ENCODE measurements at places on chromosomes 3 and 15.
A peak's percentile ranks its signal among the peaks of the same experiment; 100 is the strongest.

DNA sequence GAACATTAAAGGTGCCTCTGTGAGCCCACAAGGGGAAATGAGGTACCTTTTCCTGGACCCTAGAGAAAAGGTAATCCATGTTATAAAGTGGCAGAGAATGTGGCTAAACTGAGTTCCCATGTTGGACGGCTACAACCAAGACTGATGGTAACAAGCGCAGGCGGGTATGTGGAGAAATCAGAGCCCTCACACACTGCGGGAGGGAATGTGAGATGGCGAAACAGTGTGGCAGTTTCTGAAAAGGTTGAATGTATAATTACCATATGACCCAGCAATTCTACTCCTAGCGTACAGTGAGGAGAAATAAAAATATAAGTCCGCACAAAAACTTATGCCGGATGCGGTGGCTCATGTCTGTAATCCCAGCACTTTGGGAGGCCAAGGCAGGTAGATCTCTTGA lies 24.1 kb upstream of the SHISA5 start:
- no peak for DNase-seq

DNA sequence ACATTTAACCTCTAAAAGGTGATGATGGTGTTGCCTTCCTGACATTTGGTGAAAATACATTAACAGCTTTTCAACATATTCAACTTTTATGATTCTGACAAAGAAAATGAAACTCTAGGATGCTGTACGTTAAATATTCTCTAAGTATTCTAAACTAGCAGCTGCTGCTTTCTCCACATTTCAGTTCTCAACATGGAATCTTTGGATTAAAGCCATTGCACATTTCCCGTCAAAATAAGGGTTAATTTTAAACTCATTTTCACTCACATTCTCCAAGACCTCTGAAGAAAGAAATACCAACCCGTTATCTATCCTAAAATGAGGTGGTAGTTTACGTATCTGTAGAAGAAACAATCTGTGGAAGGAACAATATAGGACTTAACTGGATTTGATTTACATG lies 655.7 kb upstream of the ARPP21 start:
- DNase-seq = no peak

- no peak for DNase-seq
Measured at GRCh38 chr3:171901615-171902312, 58.6 kb downstream of the TMEM212 start.

DNA sequence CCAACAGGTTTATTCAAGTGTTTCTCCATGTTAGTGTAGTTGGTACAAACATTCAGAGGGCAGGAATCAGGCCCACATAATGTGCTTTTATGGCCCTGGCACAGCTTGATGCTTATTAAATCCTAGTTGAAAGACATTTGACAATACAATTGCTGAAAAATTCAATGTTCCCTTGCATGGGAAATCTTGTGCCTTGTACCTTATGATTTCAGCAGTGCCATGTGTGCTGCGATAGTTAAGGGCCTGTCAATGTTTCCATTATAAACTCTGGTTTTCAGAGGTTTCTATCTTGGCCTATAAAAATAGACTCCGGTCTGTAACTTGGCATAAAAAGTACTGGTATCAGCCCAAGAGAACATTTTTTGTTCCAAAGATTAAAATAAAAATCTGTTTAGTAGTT lies 207.2 kb downstream of the TBC1D5 start:
- no peak for DNase-seq

DNA sequence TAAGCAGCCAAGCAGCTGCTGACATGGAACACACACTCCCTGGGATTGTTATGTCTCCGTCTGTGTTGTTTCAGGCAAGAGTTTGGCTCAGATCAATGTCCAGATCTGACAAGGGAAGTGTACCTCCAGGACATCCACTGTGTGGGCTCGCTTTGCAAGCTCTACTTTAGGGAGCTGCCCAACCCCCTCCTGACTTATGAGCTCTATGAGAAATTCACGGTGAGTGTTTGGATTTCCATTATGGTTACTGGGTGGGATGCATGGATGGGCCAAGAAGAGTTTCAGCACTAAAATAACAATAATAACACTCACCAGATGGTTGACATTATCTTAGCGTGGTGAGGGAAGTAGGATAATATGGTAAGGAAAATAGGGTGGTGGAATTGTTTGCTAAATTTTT lies 74.1 kb downstream of the ARHGAP31 start:
- no peak for DNase-seq

GRCh38 chr3:173745952-173746682 lies 348.6 kb downstream of the NLGN1 start:
- DNase-seq = no peak

DNA sequence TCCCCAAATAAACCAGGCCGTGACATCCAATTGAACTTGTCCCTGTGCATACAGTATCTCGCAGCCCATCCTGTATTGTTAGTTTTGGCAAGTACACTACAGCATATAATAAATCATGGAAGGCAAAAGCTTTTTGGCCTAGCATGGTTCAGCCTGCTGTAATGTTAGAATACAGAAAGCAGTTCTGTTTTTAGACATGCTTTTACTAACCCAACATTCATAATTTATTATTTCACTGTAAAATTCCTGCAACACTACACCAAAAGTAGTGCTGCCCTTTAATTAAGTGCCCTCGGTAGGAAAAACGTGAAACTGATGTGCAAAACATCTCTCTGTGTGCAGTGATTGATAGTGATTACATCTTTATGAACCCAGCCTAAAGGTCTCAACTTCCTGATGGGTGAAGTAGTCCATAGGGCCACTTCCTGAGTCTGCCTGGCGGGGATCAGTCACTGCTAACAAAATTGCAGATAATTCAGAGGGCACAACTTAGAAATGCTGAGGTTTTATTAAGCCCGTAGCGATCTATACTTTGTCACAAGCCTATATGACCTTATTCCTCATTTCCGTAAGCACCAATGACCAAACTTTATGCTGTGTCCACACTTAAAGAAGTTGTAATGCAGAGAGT lies 227.8 kb downstream of the CDIN1 start:
- no peak for DNase-seq

GRCh38 chr3:113275929-113276750 lies 64.8 kb downstream of the BOC start:
- peak; percentile 11 for DNase-seq

DNA sequence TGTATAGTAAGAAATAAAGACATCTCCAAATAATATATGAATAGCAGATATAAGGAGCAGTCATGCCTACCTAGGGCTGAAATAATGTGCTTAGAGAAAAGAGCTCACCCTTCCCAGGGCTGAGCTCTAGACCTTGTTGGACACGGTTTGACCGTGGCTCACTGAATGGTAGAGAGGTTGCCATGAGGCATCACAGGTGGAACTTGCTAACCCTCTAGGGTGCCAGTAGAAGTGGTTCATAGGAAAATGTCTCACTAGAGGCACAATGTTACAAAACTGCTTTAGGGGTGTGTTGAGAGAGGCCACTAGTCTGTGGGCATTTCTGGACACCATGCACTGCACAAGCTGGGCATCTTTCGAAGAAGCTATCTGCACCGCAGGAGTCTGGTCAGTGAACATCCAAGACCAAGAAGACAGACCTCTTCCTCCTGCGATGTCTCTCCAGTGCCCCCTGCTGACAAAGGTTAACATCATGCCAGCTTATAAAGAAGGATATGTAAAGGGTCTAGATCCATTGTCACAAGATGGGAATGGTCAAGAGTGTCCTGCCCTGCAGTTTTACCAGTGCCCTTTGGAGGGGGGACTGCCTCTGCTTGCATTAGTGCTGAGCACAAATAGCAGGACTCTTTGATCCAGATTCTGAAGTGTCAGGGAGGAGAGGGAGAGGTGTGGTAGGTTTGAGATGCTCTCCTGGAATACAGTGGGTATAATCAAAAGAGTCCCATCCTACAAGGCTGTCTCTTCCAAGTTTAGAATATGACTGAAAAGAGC lies 266.8 kb downstream of the ZNF385D start:
- DNase-seq = no peak

GRCh38 chr3:35664460-35664919 lies 25.2 kb downstream of the ARPP21 start:
- no peak for DNase-seq

DNA sequence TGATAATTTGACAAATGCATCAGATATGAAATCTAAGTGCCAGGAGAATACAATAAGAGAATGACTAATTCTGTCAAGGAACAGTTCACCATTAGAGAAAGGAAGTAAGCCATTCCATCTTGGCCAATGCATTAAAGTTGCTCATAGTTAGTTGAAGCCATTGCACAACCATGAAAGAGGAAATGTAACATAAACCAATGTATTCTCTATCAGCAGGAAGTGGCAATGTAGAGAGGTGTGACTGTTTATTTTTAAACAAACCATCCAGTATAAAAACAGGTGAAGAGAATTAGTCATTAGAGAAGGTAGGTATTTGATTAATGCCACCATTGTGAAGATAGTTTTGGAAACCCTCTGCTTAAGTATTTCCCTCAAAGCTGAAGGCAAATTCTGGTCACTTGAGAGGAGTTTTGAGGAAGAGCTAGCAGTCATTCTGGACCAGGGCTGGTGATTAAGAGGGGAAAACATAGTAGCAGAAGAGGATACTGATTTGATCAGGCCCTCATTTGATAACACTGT lies 10.7 kb upstream of the ANXA2 start:
- DNase-seq = no peak

GRCh38 chr3:183254487-183255347 lies 1.7 kb downstream of the B3GNT5 start:
- no peak for DNase-seq

GRCh38 chr3:11878837-11879236 lies 32.2 kb upstream of the TAMM41 start:
- DNase-seq = no peak

DNA sequence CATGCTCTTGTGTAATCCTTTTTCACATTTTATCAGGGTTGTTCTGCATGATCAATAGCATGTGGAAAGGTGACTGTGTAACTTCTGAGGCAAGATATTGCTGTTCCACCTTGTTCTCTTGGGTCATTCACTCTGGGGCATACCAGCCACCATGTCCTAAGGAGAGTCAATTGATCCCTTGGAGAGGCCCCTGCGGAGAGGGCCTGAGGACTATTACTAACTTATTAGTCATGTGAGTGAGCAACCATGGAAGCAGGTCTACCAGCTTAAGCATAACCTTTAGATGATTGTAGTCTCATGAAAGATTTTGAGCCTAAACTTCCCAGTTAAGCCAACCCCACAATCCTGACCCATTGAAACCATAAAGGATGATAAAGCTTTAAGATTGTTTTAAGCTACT lies 22.0 kb upstream of the COL6A5 start:
- no peak for DNase-seq

DNA sequence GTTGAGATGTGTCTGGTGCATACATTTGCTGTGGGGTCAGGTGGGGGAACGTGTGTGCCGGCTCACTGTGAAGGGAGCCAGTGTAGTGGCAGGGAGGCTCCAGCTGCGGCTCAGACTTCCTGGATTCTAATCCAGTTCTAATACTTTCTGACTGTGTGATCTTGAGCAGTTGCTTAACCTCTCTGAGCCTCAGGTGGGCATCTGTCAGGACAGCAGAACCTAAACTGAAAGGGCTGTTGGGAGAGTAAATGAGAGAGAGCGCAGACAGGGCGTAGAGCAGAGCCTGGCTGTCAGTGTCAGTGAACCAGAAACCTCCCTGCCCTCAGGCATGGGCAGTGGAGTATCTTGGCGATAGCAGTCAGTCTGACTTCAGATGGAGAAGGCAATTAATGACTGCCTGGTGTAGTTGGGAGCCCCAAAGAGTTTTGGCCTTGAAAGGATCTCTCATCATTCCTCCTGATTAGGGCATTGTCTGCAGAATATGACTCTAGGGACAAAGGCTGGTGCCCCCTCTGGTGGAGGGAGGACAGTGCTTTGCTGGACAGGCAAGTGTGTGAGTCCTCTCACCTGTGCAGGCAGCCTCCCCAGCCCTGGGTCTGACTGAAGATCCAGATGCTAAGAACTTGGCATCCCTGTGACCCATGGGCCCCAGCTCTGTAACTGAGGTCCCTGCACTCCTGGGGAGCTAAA lies 9.6 kb downstream of the KBTBD13 start:
- peak; percentile 4 for DNase-seq

- no peak for DNase-seq
Measured at GRCh38 chr3:9875448-9875847, 4.6 kb downstream of the CIDEC start.

- DNase-seq = no peak
Measured at GRCh38 chr15:31476236-31476810, 149.7 kb downstream of the KLF13 start.

GRCh38 chr15:67025719-67026609 lies 39.4 kb upstream of the SMAD3 start:
- no peak for DNase-seq

GRCh38 chr15:63918317-63918672 lies 84.5 kb upstream of the HERC1 start:
- no peak for DNase-seq

GRCh38 chr15:79834495-79834894 lies 62.3 kb downstream of the MTHFS start:
- DNase-seq = no peak

DNA sequence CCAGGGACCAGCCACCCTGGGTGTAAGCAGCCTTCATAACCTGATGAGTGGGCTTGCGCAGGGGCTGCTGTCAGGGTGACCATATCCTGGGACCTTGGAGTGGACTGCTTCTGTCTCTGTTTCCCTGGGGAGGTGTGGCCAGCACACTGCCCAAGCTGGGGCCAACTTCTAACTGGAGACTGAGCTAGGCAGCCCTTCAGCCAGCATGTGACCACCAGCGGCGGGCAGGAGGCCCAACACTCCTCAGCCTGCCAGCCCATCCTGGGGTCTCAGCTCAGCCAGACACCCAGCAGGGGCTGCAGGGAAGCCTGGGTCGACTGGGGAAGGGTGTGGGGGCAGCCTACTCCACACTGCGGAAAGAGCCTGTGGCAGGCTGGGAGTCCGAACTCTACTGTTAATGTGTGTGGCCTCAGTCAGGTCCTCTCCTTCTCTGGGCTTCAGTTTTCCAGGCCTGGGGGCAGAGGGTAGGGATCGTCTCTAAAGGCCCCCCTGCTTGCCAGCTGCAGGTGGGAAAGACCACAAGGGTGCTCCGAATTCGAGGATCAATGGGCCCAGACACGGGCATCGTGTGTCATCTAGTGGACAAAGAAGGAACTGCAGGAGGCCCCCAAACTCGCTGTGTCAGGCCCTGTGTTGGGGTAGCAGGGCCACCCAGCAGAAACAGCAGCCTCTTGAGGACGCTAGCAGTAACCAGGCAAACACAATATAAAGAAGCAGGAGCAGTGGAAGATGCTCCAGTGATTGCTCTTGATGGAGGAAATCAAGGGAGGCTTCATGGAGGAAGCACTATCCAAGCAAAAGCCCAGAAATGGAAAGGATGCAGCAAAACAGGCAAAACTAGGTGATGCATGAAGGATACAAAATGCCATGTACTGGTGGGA lies 2.0 kb upstream of the SEMA3G start:
- peak; percentile 4 for DNase-seq

DNA sequence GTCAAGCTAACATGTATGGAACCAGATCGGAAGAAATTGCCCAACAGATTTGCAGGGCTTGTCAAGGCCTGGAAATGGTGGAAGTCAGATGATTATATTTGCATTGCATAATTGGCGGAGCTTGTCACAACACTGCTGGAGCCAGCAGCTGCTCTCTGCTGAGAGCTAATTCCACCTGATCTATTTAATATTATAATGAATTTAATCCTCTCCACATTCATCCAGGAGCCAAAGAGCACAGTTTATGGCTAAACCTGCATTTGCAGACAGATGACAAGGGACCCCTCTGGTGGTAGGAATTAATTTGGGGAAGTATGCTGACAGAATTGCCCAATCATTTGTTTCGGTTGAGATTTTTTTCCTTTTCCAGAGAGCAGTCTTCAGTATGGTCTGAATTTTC lies 730.2 kb downstream of the TUSC7 start:
- DNase-seq = peak; percentile 81

GRCh38 chr15:23753248-23753647 lies 66.1 kb upstream of the NDN start:
- no peak for DNase-seq

GRCh38 chr3:142319094-142319493 lies 93.7 kb upstream of the GK5 start:
- no peak for DNase-seq
